ENCODE measurements at places on chromosomes 12 and 14. TPM values are rescaled to one million over a fixed set of nuclear protein-coding genes. Genes with fewer than 3 reads are reported as not detected.

DNA sequence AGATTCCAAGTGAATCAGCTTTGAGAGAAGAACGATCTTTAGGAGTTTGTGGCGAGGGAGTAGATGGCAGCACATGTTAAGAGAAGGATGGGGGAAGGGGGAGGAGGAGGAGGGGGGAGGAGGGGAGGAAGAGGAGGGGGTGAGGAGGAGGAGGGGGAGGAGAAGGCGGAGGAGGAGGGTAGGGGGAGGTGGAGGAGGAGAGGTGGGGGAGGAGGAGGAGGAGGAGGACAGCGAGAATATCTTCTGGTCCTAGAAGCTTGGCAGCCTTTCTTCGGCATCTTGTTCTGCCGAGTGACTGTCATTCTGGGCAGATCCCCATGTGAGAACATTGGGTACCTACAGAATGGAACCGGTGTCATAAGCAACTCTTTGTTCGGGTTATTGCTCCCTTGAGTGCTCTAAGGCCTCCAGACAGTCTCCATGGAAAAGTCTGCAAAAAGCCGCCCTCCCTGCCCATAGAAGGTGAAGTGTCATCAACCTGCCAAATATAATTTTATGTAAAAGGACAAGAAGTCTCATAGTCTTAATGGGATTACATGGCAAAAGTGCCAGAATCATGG is 6.9 kb downstream of the RFC5 start:
- peaks cover 61% of the 10 kb centered on the region for H3K36me3 ChIP-seq
- H3K4me1 ChIP-seq, result peaks cover 8% of the 10 kb centered on the region
- H3K4me3 ChIP-seq, result no peak overlapping the region
- H3K27ac ChIP-seq, result no peak overlapping the region
- DNase-seq, result no peak

GPR135 gene
- total RNA-seq, result 0.64 TPM

UNC119B gene
- total RNA-seq, result 32.6 TPM

DNA sequence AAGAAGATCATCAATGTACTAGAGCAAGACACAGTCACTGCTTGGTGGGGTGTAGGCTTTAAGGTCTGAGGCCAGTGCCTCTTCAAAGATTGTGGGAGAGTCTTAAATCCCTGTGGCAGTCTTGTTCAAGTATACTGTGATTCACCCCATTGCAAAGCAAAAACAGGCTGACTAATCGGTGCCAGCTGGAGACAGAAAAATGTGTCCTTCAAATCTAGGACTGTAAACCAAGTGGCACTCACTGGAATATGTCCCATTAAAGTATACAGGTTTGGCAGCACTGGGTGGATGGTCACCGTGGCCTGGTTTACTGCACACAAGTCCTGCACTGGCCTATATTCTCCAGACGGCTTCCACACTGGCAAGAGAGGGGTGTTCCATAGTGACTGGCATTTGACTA is 1315.3 kb downstream of the TMEM121 start:
- H3K4me3 ChIP-seq, result no peak overlapping the region
- H3K36me3 ChIP-seq, result no peaks in the 10 kb centered on the region
- no peak overlapping the region for H3K27ac ChIP-seq
- no peak for DNase-seq
- peaks cover 20% of the 10 kb centered on the region for H3K4me1 ChIP-seq

PRKD1 gene
- not detected for total RNA-seq

JAG2 gene
- 2.9 TPM for total RNA-seq
